Stimulated activated CD4-positive, alpha-beta T cell treated with anti-CD3 and anti-CD28 coated beads, Interleukin-4, amount 100 ng/mL, for 48 hours (primary cell): ENCODE measurements at places on chromosomes 6 and 20.

GRCh38 chr20:58870293-58871014 is 17.9 kb downstream of the GNAS start:
- no peak for DNase-seq

- DNase-seq, result no peak
Observed at GRCh38 chr20:25321262-25321831, 69.3 kb downstream of the ABHD12 start.

DNA sequence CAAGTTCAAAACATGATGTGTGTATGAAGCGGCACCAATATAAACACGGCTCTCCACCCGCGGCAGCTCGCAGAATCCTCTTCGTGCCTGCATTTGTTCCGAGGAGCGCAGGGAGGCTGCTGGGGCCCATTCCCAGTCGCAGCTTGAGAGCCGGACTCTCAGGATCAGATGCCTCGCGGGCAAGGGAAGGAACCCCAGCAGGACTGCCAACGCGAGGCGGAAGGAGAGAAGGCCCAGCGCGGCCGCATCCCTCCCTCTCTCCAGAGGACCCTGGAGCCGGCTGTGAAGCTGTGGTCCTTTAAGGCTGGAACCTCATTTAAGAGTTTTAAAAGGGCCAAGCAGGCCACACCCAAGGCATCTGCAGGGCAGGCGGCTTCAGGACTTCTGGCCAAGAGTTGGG is 44.2 kb upstream of the ZBP1 start:
- DNase-seq, result no peak

- no peak for DNase-seq
Observed at GRCh38 chr6:134223796-134224420, 94.0 kb downstream of the SGK1 start.

- no peak for DNase-seq
Observed at GRCh38 chr6:82738773-82739172, 326.9 kb downstream of the UBE3D start.

DNA sequence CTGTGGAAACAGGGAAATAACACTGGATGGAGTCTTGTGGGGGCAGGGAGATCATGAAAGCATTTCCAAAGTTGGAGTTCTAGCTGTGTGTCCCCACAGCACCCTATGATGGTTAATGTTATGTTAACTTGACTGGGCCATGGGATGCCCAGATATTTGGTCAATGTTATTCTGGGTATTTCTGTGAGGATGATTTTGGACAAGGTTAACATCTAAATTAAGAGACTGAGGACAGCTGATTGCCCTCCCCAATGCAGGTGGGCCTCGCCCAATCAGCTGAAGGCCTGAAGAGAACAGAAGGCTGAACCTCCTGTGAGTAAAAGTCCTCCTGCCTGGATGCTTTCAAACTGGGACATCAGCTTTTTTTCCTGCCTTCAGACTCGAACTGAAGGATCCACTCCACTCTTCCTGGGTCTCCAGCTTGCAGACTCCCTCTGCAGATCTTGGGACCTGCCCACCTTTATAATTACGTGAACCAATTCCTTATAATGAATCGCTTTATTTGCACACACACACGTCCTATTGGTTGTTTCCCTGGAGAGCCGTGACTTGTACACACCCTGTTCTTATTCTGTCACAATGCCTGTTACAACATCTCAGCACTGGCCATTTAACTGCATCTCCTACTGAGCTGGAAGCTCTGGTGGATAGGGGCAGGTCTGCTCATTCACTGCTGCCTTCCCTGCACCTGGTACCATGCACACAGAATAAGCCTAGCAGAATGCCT is 99.5 kb upstream of the IYD start:
- no peak for DNase-seq

DNA sequence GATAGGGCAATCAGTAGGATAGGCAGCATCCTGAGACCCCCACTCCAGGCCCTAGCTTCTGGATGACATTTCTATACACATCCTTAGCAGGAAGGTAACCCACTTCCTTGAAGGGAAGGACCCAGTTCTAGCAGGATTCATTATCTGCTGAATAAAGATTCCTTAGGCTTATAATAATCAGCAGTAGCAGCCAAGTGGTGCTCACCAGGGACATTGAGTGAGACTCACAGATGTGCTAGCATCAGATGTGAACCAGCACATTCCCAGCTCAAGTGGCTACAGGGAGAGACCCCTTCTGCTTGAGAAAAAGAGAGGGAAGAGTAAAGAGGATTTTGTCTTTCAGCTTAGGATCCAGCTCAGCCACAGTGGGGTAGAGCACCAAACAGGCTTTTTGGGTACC is 244.8 kb upstream of the UFL1 start:
- DNase-seq, result no peak

- no peak for DNase-seq
Observed at GRCh38 chr6:14848019-14848418, 397.9 kb upstream of the JARID2 start.

- peak; percentile 20 for DNase-seq
Observed at GRCh38 chr6:12233693-12234571, 56.2 kb upstream of the EDN1 start.

GRCh38 chr6:157143890-157144798 is 179.2 kb downstream of the TMEM242 start:
- no peak for DNase-seq

DNA sequence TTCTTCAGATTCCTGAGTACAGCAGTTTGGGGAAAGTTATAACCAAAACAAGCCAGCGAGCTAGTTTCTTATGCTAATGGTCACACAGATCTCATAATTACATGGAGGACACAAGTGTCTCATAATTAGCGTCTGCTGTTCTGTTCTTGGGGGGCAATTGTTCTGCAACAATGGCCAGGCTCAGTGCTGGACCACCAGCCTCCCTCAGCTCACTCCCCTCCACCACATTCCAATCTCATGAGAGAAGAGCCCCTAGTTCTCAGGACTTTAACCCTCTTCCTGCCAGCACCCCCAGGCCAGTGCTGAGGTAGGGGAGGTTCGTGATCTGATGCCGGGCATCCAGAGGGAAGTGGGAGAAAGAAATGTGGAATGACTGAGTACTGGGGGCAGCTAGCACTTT is 20.2 kb upstream of the TOX2 start:
- no peak for DNase-seq

- DNase-seq, result no peak
Observed at GRCh38 chr6:63759605-63760105, 124.1 kb downstream of the PHF3 start.

- no peak for DNase-seq
Observed at GRCh38 chr20:45985573-45985972, 13.6 kb upstream of the ZNF335 start.

DNA sequence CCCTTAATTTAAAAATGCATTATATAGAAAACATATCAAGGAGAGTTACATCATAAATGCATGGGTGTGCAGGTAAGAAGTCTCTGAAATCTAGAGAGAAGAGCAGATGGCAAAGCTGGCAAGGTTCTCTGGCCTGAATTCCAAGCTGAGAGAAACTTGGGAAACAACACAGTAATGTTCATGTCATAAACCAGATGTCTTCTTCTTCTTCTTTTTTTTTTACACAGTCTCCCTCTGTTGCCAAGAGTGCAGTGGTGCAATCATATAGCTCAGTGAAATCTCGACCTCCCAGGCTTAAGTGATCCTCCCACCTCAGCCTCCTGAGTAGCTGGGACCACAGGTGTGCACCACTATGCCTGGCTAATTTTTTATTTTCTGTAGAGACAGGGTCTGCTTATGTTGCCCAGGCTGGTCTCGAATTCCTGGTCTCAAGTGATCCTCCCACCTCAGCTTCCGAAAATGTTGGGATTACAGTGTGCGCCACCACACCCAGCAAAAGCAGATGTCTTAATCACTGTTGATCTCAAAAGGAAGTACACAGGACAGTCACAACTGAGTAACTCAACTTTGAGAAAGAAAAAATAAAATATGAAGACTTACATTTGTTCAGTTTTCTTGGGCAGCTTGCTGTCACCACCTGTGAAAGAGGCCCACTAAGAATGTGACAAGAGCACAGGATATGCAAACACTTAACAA is 77.3 kb downstream of the DNAAF9 start:
- DNase-seq, result no peak

- peak; percentile 49 for DNase-seq
Observed at GRCh38 chr6:26445934-26446667, 5.8 kb downstream of the BTN3A3 start.

- no peak for DNase-seq
Observed at GRCh38 chr6:3545156-3545555, 88.3 kb upstream of the SLC22A23 start.

DNA sequence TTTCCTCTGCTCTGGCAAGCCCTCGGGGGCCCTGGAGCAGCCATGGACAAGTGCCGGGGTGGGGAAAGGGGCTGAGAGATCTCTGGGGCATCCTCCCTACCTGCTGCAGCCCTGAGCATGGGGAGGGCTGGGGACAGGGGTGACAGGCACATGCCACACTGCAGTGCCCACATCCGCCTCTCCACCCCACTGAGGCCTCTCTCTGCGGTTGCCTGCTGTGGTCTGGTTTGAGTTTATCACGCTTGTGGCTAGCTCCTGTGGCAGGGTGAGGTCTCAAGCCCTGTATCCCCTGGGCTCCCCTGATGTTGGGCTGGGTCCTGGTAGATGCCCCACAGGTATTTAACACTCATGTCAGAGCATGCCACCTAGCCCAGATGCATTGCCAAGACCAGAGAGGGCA is 52.9 kb upstream of the MLN start:
- DNase-seq, result peak; percentile 51

- DNase-seq, result no peak
Observed at GRCh38 chr6:84517741-84518530, 246.5 kb downstream of the TBX18 start.

DNA sequence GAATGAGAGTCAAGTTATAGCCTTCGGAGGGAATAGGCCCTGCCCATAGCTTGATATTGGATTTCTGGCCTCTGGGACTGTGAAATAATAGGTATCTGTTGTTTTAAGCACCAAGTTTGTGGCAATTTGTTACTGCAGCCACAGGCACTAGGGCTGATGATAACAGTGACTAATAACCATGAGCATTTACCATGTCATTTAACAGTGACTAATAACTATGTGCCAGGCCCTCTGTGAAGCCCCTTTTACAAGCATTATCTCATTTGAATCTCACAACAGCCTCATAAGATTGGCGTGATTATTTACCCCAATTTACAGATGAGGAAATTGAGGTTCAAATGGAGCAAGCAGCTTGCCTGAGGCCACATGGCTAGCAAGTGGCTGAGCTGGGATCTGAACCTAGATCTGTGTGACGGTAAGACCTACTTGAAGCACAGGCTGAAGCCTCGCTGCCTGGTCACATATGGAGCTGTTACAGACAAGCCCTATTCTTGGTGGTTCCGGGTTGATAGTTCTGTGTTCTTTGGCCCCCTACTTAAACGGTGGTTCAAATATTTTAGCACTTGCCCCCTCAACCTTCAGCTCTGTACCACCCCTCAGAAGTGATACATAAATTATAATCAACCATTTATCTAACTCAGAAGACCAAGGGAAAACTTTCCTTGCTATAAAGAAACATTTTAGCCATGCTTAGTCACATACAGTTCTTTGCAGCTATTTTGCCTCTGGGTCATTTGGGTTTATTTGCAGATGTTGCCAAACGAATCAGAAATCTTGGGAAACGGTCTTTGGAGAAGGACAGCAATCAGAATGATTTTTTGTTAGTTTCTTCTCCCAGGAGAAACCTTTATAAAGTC is 98.3 kb downstream of the ELOVL5 start:
- no peak for DNase-seq

DNA sequence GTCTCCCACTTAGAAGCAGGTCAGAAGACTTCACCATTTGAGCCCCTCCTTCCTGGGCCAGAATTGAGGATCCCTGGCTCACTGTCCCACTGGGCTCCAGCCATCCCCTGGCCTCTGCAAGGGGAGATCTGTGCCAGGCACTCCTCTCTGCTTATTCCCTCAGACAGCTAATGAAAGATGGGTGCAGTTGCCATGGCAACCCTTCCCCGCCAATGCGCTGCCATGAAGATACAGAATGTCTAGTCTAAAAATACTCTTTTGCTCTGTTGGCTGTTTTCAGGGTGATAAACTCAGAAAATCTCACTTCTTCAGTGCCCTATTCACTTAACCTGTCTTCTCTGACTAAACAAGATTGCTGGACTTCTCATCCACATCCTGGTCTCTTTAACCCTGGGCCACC is 13.6 kb upstream of the TTLL2 start:
- no peak for DNase-seq

DNA sequence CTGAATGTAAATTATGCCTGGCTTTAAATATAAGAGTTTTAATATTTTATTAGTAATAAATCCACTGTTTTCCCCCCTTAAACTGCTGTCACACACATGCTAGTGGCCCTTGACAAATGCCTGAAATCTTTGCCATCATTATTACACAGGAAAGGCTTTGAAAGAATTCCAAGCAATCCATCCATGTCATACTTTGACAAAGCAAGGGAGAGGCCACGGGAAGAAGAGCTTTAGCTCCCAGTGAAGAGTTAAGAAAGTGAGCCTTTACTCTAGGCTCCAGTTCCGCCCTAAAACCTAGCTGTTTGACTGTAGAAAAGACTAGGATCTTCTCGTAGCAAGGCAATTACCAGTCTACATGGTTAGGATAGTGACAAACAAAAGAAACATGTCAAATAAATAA is 147.9 kb downstream of the GMDS start:
- no peak for DNase-seq

DNA sequence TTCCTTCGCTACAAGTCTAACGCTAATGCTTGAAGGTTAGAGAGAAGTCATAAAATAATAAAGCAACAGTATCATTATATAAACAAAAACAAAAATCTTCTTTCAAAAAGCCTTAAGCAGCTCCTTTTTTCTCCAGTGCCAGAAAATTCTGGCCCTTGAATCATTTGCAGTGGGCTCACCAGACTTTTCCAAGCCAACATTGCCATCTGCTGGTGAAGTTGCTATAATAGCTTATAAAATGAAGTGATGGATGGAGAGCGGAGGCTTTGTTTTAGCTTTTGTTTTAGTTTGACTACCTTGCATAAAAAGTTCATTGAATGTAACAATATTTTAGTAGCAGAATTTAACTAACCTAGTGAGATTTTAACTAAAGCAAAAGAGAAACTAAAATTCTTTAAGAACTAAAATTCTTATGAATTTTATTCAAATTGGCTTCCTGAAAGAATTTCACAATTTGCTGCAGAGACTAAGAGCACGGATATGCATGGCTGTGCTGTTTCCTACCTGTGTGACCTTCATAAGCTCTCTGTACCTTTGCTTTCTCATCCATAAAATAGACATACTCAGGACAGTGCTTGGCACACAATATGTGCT is 44.8 kb upstream of the SLC2A12 start:
- peak; percentile 50 for DNase-seq

- no peak for DNase-seq
Observed at GRCh38 chr6:134720353-134721059, 229.4 kb downstream of the ALDH8A1 start.

DNA sequence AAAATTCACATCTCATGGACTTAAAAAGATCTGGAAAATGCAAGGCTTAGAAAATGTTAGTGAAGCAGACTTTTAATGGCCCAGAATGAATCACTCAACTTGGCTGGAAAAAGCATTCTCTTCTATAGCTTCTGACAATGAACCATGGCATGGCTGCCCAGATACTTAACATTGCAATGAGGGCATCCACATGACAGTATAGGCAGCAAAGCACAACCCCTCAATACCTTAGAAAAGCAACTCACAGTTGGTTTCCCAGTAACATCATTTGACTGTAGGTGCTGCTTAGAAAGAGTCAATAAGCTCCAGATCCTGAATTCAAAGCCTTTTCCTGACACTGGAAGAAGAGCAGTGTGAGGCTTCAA is 155.8 kb downstream of the EYA4 start:
- no peak for DNase-seq

- DNase-seq, result no peak
Observed at GRCh38 chr6:19297880-19298279, 539.3 kb upstream of the ID4 start.

- DNase-seq, result no peak
Observed at GRCh38 chr6:96520171-96521115, 1.2 kb upstream of the UFL1 start.
